NCI-H345 (cell line): ENCODE measurements at places on chromosomes 7 and 10.

- DNase-seq = no peak
Observed at GRCh38 chr10:79472951-79473350, 27.5 kb upstream of the ZCCHC24 start.

DNA sequence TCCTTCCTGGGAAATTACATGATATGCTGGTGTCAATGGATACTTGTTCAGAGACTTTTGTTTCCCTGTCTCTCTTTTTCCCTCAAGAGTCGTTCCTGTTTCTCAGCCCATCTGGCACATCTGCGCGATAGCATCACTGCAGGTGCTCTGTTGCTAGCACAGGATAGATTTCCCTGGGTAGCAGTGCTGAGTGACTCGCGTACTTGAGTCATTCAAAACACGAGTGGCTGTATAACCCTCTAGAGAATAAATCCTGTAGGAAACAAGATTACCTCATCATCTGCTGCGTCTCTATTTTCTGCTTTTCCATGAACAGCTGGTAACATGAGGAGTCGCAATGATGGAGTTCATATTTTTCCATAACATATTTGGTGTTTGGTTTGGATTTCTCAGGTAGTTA lies 452.0 kb upstream of the FZD8 start:
- peak; percentile 78 for DNase-seq

GRCh38 chr10:110042181-110042580 lies 34.4 kb downstream of the ADD3 start:
- DNase-seq = no peak

DNA sequence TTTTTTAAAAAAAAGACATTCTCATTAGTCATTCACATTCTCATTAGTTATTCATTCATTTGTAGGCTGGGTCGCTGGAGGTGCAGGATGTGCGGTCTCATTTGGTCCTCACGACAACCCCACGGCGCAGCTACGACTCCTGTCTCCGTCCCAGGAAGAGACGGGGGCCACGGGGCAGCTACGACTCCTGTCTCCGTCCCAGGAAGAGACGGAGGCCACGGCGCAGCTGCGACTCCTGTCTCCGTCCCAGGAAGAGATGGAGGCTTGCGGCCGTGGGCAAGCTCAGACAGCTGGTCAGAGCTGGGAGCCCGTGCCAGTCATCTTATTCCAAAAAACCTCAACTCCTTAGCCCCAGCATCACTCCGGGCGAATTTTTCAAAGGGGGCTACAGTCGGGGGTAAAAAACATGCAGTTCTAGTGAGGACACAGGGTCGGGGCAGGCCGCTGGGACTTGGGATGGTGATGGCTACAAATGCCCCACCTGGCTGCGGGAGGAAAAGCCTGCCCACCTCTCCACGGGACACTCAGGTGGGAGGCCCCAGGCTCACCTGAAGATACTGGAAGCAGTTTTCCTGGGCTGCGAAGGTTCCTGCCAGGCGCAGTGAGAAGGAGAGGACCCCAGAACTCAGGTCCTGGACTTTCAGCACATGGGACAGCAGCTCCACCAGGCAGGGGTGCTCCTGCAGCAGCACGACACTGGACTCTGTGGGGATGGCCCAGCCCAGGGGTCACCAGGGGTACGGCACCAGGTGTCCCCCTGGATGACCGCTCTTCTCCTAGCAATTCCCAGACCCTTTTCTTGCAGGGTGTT lies 8.3 kb downstream of the BRAT1 start:
- DNase-seq = no peak
